ENCODE measurements at places on chromosomes 1 and 21.

DNA sequence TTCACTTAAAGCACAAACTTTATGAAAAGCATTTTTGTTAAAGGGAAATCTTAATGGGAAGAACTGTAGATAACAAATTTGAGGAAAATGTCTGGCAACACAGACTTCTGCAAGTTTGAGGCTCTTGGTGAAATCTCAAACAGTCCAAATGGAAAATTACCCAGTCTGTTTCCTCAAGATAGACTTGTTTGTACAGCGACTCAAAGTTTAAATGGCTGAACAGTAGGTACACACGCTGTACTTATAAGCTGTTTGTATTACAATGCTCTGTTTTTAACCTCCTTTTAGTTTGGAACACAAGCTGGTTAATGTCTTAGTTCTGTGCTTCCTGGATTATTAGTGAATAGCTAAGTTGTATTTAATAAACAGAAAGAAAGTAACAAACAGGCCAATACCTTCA is 217.1 kb downstream of the NFIA start:
- DNase-seq = no peak

- DNase-seq = no peak
Observed at GRCh38 chr1:7265771-7266371, 480.6 kb downstream of the CAMTA1 start.

DNA sequence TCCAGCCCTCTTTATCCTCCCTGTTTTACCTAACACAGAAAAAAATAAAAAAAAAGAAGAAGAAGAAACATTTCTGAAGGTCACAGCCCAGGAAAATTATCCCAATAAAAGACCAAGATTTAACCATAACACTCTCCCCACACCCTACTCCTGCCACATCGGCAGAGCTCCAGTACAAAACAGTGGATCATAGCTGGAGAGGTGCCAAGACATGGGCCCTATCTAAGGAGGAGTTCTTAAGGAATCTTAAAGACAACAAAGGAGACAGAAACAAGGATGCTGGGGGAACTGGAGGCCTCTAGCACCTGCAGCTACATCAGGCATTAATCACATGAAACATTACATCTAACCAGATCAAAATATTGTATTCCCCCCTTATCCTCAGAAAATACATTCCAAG is 432.8 kb downstream of the MATN1 start:
- no peak for DNase-seq

DNA sequence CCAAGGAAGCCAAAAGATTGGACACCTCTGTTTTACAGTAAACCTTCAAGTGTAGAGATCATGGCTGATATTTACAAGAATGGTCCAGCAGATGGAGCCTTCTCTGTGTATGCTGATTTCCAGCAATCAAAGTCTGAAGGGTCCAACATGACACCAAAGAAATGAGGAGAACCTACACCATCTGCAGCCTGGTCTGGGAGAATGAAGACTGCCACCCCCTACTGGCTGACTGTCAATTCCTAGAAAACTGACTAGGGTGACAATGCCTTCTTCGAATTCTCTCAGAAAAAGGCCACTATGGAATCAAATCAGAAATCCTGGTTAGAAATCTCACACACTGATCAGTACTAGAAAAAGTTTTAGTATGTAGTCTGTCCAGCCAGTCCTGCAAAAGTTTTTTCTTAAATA is 83.3 kb downstream of the CDC42BPA start:
- no peak for DNase-seq

GRCh38 chr1:40316595-40317393 is at the start of gene COL9A2:
Gene COL9A2, minus strand, starts transcription at chr1:40317286. Its CDS starts 89 bp downstream, at chr1:40317197.
- no peak for DNase-seq

- no peak for DNase-seq
Observed at GRCh38 chr1:50425376-50426107, 2.3 kb upstream of the DMRTA2 start.

- DNase-seq = no peak
Observed at GRCh38 chr1:206678490-206678889, 6.2 kb upstream of the MAPKAPK2 start.

DNA sequence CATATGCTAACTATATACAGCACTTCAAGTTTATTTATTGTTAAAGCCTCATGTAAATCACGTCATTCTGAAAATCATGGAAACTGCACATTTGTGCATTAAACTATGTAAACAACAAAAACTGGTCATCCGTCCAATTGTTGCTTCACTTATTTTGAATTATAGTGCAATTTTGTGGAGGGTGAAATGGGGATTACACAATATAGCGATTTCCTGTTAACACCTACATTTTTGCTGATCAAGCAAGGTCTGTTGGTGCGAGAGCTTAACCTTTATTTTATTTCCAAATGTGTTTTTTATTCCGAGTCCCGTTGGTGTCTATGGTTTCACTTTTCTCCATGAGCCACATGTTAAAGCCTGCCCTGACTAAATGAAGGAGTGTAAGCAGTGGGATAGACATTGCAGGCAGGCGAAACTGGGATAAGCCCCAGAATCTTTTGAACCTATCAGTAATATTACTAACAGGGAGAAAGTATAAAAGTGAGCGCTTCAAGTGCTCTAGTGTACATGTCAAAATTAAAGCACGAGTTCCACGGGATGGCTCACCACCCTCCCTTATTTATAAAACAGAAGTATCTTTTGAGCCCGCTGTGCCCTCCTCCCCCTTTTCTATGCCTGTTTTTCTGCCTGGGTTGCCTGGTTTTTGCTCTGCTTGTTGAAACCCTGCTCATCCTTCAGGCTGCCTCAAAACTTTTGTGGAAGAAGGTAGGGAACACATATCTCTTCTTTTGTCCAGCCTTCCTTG is 120.7 kb downstream of the NFIA start:
- DNase-seq = no peak

DNA sequence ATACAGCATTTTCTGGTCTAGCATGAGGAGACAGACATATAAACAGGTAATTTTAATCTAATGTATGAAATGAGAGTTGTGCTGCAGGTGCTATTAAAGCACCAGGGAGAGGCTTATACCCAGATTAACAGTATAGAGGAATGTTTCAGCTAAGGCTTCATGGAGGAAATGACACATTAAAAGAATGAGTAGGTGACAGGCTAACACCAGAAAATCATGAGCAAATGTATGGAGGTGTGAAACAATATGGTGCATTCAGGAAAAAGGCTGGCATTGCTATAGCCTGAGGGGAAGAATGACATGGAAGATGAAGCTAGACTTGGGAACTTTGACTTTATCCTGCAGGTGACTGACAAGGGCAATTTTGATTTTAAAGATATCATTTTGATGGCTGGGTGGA is 7.0 kb downstream of the ARPC5 start:
- no peak for DNase-seq

DNA sequence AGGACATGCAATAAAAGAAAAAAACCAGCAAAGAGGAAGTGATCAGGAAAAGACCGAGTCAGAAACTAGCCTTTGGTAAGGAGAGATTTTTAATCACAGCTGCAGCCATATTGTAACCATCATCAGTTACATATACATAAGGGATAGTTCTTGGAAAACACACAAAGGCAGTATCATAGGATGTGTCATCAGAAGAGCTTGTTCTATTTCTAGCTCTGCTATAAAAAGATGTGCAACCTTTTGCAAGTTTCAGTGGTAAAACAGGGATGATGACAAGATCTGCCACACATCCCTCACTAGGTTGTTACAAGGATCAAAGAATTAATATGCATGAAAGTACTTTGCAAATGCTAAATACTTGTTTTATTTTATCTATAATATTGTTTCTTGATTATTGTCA is 342.0 kb downstream of the VAV3 start:
- DNase-seq = no peak

DNA sequence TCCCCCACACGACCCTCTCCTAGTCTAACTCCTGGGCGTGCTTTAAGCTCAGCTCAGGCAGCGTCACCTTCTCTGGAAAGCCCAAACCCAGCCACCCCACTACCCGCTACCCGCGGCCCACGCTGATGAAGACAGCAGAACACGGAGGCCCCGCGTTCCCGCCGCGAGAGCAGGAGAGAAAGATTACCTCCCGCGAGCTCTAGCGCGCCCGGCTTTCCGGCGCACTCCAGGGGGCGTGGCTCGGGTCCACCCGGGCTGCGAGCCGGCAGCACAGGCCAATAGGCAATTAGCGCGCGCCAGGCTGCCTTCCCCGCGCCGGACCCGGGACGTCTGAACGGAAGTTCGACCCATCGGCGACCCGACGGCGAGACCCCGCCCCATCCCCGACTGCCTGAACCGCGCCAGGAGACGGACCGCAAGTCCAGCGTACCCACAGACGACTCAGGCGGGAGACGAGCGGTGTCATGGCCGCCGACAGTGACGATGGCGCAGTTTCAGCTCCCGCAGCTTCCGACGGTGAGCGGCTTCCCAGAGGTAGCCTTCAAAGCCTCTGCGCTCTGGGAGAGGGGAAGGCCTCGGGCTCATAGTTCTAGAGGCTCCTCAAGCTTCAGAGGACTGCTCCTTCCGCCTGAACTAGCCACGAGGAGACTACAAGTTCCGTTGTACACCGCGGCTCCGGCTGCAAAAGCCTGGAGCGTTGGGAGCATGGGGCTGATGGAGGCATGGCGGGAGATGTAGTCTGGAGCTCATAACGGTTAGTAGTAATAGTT is at the start of the genes MUTYH and TOE1:
TSS of gene MUTYH (minus strand) at position 652 of the 770 bp plus-strand sequence. CDS start 5,935 bp downstream, outside the sequence.
TSS of gene TOE1 (plus strand) at position 382 of the 770 bp plus-strand sequence. CDS start at position 465, 83 bp downstream.
- peak; percentile 94 for DNase-seq

DNA sequence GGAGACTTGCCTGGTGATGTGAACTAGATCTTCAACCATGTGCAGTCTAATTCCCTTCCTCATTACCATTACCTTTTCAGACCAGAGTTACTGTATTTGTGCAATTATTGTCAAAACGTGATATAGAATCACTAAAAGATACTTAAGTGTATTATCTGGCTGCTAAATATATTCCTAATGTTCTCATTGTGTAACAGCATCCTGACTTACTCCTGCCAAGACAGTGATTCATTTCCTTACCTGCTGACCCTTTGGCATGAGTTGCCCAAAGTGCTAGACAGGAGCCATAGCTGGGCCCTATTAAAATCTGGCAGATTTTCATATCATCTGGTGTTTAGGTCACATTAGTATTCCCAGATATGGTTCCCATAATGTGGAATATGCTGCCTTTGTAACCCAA is 598.3 kb upstream of the CAMK1G start:
- DNase-seq = no peak

GRCh38 chr1:174794861-174795260 is 204.9 kb upstream of the CACYBP start:
- DNase-seq = no peak

GRCh38 chr1:240319998-240320397 is 228.3 kb downstream of the FMN2 start:
- DNase-seq = no peak

- DNase-seq = no peak
Observed at GRCh38 chr1:24437631-24438396, 22.2 kb downstream of the NIPAL3 start.

GRCh38 chr1:22024485-22025367 is 23.3 kb downstream of the CELA3A start:
- DNase-seq = peak; percentile 73

GRCh38 chr1:29736582-29737188 is 500.4 kb downstream of the PTPRU start:
- DNase-seq = no peak

DNA sequence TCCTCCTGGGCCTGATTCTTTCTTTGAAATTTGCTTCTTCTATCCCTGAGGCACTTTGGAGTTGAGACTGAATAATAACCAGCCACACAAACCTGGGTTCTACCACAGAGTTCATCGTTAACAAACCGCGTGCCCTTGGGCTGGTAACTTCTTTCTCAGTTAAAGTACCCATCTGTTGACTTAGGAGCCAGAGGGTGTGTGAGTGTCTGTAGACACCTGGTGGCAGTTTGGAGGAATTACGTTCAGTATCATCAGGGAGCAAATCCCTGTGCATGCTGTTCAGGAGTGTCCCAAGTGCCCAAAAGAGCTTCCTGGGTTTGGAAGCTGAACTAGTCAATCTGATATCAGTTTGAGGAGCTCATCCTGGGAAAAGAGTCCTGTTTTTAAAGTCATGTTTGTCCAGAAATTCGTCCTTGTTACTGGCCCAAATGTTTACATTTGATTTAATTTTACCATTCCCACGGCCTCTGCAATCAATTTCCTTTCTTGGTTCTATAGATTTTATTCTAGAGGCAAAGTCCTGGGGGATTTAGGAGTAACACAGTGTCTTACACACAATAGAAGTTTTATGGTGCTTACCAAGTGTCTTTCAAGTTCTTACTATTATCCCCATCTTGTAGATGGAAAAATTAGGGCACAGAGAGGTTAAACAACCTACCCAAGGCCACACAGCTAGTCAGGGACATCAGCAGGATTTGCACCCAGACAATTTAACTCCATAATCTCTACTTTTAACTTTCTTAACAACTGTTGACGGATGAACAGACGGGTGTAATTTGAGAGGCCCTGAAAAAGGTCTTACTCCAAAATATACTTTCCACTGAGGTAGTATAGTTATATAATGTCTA is 26.7 kb upstream of the RPTN start:
- DNase-seq = peak; percentile 5

- DNase-seq = no peak
Observed at GRCh38 chr1:29638281-29638680, 402.0 kb downstream of the PTPRU start.

GRCh38 chr1:86758570-86758969 is 54.2 kb downstream of the SH3GLB1 start:
- no peak for DNase-seq
